ENCODE measurements at places on chromosomes 3 and 15.
A peak's percentile ranks its signal among the peaks of the same experiment; 100 is the strongest.

- DNase-seq: no peak
Measured at GRCh38 chr3:66933233-66933632, 64.9 kb upstream of the KBTBD8 start.

DNA sequence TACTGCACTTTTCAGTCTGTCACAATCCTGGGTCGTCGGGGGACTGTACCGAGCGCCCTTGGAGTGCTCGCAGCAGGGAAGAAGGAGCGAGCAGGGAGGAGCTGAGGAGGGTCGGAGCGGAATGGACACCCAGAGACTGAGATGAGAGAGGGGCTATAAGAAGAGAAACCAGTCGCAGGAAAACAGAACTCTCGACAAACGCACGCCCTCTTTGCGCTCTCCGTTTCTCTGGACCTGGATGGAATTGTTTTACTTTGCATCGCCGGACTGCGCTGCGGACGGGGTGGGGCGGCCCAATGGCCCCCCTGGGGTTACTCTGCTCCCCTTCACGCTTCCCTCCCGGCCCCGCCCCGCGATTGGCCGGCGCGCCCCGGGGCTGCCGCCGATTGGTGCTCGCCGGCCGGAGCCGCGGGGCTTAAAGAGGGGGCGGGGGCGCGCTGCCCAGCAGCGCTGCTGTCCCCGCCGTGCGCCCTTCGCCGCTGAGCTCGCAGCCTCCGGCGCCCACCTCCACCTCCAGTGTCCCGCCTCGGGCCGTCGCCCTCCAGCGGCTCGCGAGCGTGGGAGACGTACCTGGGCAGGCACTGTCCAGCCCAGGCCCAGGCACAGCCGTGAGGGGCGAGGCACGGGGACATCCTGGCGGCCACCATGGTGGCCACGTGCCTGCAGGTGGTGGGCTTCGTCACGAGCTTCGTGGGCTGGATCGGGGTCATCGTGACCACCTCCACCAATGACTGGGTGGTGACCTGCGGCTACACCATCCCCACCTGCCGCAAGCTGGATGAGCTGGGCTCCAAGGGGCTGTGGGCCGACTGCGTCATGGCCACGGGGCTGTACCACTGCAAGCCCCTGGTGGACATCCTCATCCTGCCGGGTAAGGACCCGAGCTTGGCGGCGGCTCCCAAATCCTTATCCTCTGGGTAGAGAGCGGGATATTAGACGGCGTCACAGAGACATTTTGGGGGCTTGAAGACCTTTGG, at the start of gene CLDN11:
CLDN11 (plus strand) TSS at position 447 of the 977 bp plus-strand sequence; CDS start at position 646, 199 bp downstream.
- no peak for DNase-seq

DNA sequence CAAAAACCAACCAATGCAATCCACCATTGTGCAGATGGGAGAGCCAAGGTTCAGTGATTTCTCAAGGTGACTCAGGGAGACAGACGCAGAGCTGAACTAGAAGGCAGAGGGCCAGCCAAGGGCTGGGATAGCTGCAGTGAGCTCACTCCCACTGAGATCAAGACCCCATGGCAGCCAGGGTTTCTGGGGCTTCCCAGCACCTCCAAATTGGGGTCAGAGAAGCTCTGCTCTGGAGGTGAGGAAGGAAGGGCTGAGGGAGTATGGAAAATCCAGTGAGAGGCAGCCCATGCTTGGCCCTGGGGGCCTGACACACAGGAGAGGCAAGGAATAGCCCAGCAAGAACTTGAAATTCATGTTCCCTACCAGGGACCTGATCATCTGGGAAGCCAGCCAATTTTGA, 61.0 kb downstream of the ISG20 start:
- no peak for DNase-seq

GRCh38 chr3:51718547-51719409, 11.9 kb downstream of the GRM2 start:
- no peak for DNase-seq

- no peak for DNase-seq
Measured at GRCh38 chr3:104816716-104817115, 550.0 kb upstream of the ALCAM start.

GRCh38 chr3:65603631-65604030, 435.1 kb downstream of the MAGI1 start:
- DNase-seq: no peak

DNA sequence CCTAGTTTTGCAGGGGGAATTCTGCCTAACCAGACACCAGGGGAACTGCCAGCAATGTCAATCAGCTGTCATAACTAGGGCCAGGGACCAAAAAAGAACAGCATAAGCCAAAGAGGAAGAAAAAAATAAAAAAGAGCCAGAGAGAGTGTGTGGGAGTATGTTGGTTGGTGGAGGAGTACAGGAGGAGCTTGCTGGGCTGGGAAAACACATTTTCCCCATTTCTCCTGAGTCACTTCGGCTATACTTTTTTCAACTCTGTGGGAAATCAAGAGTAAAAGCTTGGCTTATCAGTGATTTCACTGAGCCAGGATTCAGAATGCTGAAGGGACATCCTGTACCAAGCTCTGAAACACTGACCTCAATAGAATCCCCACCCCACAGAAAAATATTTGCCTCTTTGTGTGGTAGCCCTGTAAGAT, 144.7 kb upstream of the DPH6 start:
- DNase-seq: peak; percentile 93

DNA sequence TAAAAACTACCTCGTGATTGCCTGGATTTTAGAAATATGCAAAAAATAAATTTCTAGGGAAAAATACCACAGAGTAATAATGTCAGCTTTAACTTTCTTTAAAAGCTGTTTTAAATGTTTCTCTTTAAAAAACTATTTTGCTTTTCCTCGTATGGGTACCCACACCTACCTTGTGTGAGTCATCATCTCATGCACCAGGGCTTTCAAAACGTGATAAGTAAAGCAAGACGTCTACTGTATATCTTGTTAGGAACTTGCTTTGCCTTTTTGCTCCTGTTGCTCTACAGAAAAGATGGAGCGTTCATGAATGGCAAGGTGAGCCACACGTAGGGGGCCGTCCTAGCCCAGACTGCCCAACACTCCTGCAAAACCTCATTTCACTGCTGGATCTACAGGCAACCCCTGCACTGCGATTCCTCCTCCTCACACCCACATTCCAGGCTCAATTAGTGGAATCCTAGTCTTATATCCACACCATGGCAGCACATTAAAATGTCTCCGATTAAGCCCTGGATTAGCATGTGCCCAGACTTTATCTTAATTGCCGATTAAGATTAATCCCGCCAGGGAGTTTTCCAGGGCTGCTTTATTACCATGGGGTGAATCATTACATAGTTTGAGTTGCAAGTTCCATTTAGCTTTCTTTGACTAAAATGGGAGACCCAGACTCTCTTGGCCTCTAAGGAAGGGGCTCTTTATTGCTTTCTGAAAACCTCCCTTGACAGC, 293.6 kb upstream of the ICE2 start:
- no peak for DNase-seq

- no peak for DNase-seq
Measured at GRCh38 chr15:44231842-44232241, 36.8 kb upstream of the FRMD5 start.

DNA sequence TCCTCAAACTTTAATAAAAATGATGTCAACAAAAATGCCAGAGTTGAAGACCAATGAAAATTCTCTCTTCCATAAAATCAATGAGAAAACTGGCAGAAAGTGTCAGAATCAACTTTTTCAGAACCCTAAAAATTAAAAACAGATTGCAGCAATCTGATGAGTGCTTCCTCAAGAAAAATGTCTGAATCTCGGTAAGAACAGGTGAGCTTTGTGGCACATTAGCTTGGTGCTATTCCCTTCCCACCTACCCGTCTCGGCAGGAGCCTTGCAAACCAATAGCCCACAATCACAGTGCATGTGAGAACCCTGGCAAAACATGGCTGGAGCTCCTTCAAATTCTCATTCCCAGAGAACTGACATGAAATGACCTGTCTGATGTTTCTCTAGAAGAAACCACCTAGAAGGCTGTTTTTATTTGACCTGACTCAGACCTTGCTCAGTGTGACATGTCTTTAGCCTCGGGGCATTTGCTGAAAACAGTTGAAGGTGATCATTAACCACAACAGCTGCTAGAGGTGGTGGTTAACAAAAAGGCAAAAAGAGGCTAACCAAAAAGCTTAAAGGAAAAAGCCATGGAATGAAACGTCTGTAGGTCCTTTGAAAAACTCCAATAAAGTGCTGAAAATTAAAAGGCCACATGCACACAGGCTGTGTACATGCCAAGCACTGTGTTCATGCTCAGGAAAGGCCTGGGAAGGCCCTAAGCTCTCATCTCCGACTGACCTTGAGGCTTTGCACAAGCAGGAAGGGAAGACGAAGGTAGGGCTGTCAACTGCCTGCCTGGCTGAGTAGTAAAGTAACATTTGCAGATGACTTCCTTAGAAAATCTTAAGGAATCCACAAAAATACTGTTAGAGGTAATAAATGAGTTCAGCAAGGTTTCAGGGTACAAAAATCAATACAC, 253.0 kb upstream of the NSMCE3 start:
- no peak for DNase-seq

GRCh38 chr3:7447197-7447769, 586.4 kb downstream of the GRM7 start:
- no peak for DNase-seq

DNA sequence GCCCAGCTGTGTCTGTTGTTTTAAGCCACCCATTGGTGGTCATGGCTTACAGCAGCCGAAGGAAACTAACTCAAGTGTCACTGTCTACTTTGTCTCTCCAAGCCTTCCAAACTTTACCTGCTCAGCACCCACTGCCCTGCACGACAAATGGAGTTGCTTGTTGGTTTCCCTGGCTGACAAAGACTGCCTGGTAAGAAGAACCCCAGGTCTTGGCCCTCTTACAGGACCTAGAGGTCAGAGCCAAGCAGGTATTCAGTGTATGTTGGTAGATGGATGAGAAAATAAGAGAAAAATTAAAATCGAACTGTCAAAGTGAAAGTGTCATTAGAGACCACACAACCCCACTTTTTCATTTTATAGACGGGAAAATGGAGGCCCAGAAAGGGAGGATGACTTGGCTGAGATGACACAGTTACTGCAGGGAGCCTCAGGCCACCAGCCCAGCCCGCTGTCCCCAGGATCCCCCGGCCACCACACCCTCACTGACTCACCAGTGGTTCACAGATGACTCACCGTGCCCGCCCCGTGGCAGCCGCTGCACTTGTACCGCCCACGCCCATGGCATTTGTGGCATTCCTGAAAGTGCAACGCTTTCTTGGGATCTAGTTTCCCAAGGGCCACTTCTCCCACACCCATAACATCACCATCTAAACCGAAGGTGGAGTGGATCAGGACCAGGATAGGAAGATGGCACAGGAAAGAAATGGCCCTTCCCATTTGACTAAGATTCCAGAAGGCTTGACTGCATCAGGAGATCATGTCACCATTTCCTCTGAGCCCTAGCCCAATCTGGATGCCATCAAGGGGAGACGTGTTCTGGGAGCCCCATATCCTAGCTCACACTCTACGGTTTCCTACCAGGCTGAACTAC, 15.2 kb downstream of the SSUH2 start:
- DNase-seq: peak; percentile 66

DNA sequence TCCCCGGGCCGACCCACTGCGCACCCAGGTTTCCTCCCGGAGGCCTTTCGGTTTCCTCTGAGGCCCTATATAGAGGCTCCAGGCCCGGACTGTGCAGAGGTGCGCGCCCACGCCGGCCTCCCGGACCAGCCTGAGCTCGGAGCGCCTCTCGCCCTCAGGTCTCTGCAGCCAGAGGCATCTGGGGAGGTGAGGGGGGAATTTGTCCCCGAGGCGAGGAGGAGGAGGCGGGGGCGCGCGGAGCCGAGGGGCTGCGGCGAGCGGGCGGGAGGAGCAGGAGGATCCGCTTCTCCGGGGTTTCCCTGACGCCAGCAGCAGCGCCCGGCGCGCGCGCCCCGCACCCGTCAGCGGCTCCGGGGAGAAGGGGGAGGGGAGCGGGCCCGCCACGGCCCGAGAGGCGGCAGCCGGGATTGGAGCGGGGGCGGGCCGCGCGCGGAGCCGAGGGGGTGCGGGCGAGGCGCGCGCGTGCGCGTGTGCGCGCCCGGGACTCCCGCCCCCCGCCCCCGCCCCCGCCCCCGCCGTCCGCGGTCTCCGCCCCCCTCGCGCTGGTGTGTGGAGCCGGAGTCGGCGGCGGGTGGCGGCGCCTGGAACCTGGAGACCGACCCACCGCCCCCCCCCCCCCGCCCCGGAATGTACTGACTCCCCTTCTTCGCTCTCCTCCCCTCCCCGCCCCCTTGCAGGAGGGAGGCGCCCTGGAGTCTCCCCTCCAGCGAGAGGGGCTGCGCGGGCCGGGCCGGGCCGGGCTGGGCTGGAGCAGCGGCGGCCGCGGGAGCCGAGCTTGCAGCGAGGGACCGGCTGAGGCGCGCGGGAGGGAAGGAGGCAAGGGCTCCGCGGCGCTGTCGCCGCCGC, at the start of gene NEO1:
NEO1 (plus strand) TSS at position 657 of the 846 bp plus-strand sequence. CDS start 213 bp downstream, outside the sequence.
- DNase-seq: peak; percentile 34

DNA sequence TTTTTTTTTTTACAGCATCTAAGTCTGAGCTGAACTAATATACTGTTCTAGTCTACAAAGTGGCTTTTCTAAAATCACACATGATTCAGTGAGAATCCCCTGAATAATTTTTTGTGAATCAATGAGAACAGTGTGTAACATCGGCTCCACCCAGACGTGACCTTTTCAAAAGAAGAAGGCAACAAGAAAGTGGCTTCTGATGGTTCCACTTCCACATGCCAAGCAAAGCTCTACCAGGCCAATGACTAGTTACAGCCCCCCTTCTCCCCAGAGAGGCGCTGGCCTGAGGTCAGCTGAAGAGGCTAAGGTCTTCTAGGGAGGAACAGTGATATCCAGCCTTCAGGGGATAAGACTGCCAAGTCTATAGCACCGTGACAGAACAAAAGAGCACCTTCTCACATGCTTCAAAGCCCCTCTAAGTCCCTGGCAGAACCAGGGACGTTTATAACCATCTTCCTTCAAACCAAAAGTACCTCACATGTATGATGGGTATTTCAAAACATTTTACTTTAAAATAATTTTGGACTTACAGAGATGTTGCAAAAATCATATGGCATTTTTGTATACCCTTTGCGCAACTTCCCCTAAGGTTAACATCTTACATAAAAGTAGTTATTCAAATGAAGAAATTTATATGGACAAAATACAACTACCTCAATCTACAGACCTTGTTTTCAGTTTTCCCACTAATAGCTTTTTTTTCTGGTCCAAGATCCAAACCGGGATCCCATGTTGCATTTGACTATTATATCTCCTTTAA, 177.9 kb downstream of the OSBPL10 start:
- DNase-seq: no peak

GRCh38 chr3:197354568-197355001, 56.2 kb upstream of the DLG1 start:
- no peak for DNase-seq

DNA sequence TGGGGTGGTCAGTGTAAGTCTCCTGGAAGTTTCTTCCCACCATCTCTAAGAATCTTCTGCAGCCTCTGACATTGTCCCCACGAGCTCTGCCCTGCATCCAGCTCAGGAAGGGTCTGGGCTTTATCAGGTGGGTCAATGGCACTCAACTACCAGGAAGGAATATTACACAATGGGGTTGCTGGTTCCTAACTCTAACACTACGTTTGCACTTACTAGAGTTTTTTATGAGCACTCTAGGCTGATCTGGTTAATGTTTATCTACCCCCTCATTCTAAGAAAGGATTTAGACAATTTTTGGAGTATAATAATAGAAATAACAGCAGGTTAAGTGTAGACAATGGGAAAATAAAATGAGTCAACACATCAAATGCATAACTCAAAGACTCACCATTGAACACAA, 411.1 kb upstream of the RGMA start:
- DNase-seq: no peak

Data from skeletal muscle cell (primary cell).